ENCODE measurements at places on chromosomes 11 and 22.

DNA sequence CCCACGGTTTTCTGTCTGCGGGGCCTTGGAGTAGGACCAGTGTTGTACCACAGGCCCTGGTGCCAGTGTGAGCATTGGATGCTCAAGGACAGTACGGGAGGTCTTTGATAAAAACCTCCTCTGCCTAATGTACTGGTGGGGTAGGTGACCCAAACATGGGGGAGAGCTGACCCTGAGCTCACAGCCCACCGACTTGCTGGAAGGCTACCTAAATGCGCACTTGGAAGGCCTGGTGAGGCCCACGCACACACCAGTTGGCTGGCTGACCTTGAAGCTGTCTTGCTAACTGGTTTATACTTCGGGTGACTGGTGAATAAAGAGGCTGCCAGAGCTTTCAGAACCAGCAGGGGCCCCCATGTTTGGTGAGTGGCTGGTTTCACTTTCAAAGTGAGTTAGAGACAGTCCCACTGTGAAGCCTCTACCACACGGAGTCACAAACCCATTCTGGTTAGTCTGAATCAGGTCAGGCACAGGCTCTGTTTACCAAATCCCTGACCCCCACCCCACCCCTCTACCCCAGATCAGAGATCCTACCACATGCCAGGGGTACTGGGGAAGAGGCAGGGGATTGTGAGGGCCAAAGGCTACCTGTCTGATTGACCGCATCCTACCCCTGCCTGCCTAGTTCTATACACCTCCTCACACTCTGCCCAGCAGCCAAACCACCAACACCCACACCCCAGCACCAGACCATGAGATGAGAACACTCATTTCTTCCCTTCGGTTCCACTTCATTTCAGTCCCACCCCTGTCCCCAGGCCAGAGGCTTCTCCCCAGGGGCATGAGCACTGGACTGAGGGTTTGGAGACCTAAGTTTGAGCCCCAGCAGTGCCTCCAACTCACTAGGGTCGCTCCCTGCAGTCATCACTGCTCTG, 12.7 kb upstream of the IL2RB start:
- peak; percentile 21 for DNase-seq

GRCh38 chr11:61437496-61437895, 7.6 kb downstream of the SDHAF2 start:
- no peak for DNase-seq

GRCh38 chr11:121661880-121662486, 209.2 kb upstream of the SORL1-AS1 start:
- peak; percentile 38 for DNase-seq

DNA sequence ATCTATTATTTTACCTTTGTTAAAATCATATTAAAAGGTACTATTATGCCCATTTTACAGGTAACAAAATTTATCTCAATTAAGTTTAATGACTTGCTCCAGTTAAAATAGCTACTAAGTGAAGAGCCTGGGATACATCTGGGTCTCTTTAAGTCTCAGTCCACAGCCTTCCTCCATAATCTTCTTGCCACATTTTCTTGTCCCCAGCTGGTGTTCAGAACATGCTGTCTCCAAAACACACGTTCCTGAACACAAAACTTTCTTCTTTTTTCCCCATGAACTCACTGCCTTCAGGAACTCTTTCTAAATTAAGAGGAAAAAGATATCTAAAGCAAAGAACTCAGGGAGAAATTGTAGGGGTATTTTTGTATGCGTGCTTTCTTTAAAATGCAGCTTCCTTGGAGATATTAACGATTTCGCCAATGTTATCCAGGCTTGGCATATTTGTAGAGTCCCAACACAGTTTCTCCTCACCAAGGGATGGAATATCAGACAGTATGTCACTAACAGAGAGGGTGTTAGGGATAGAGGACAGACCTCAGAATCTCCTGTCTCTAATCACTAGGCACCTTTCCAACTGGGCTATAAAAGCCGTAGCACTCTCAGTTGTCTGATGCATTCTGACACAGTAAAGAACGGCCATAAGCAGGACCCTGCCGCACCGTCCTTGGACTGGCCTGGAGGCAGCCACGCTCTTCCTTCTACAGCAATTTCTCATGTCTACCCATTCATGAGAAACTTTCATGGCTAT, 232.8 kb upstream of the BLID start:
- DNase-seq = no peak

DNA sequence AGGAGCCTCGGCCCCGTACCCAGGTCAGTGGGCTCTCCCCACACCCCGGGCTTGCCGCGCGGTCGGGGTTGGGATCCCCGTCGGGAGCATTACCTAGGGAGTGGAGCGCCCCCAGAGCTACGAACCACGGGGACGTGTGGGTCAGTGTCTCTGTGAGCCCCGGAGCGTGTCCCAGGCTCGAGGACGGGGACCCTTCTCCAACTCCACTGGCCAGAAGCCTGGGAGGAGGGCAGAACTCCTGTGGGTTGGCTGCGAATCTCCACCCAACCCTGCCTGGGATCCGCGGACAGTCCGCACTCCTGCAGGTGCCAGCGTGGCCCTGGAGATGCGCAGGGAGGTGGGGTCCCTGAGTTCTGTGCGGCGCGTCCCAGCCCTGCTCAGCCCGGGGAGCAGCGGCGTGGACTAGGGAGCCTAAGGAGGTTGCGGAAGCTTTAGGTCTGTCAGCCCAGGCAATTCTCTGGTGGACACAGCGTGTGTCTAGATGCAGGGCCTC, 346 bp downstream of the PPFIBP2 start:
- DNase-seq = peak; percentile 35

DNA sequence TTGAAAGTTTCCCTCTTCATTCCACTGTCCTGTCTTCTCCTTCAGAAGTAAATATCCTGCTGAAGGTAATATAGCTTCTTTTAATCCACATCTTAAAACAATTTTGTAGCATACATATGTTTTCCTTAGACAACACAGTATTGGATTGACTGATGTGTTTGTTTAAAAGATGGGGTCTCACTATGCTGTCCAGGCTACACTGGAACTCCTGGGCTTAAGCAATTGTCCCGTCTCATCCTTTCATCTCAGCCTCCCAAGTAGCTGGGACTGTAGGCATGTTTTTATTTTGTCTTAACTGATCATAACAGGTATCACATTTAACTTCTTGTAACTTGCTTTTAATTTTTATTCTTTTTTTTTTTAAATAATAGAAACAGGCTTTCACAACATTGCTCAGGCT, 55.9 kb downstream of the MRTFA start:
- DNase-seq = no peak
